ENCODE measurements at places on chromosomes 2 and 18. TPM values are rescaled to one million over a fixed set of nuclear protein-coding genes. Genes with fewer than 3 reads are reported as not detected.

PTCD3 gene
- total RNA-seq: 86.1 TPM

GRB14 gene
- not detected for total RNA-seq

KIF1A gene
- not detected for total RNA-seq

B3GNT7 gene
- total RNA-seq: not detected

SLC19A3 gene
- not detected for total RNA-seq

SP140 gene
- 2.2 TPM for total RNA-seq

GRCh38 chr2:56624181-56624580 lies 440.4 kb downstream of the CCDC85A start:
- DNase-seq: no peak
- H3K4me1 ChIP-seq: no peaks in the 10 kb centered on the region
- H3K4me3 ChIP-seq: no peak overlapping the region
- no peaks in the 10 kb centered on the region for H3K27me3 ChIP-seq
- no peak overlapping the region for H3K27ac ChIP-seq
- no peaks in the 10 kb centered on the region for H3K36me3 ChIP-seq

DNA sequence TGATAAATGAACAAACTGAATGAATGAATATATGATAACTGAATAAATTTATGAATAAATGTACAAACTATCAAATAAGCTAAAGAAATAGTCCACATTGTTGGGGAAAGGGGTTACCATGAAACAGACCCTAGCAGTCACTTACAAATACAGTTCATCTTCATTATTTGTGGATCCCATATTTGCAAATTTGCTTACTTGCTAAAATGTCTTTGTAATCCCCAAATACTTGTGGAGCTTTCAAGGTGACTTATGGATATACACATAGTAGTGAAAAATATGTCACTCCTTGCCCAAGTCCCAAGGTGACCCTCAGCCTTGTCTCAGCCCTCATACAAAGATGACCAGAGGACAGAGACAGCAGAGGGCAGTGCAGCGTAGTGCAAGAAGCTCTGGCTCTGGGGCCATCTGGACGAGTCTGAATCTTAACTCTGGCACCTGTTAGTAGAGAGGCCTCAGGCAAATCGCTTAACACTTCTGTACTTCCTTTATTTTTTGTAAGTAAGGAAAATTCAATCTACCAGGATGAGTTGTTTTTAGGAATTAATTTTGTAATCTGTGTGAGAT lies 3.1 kb downstream of the PAIP2B start:
- H3K27ac ChIP-seq: no peak overlapping the region
- peaks cover 15% of the 10 kb centered on the region for H3K27me3 ChIP-seq
- no peaks in the 10 kb centered on the region for H3K36me3 ChIP-seq
- peaks cover 12% of the 10 kb centered on the region for H3K4me1 ChIP-seq
- DNase-seq: no peak

DNA sequence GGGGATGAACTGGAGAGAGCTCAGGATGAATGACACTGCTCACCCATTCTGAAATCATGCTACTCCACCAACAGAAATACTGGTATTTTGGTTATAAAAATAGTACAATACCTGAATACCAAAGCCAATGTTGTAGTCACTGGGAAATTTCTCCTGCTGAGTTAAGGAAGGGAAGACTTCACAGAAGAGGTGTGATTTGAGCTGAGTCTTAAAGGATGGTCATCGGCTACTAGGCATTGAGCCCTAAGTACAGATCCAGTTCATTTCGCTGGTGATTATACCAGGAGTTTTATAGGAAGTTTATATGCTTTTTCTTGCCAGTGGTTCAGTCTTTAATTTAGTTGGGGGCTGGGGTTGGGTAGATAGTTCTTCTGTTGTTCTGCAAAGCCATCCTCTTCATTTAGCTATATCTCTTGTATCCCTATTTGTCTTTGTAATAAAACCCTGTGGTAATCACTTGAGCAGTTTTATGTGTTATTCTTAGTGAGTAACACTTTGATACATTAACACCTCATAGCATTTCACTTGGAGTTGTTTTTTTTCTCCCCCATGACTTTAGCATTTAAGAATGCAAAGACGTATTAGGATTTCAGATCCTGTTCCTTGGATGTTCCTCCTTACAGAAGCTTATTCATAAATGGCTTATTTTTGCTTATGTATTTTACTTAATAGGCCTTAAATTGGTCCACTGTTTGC lies 239.9 kb upstream of the FOSL2 start:
- no peak for DNase-seq
- H3K36me3 ChIP-seq: no peaks in the 10 kb centered on the region
- no peak overlapping the region for H3K27ac ChIP-seq
- H3K27me3 ChIP-seq: no peaks in the 10 kb centered on the region
- H3K4me3 ChIP-seq: no peak overlapping the region

DNA sequence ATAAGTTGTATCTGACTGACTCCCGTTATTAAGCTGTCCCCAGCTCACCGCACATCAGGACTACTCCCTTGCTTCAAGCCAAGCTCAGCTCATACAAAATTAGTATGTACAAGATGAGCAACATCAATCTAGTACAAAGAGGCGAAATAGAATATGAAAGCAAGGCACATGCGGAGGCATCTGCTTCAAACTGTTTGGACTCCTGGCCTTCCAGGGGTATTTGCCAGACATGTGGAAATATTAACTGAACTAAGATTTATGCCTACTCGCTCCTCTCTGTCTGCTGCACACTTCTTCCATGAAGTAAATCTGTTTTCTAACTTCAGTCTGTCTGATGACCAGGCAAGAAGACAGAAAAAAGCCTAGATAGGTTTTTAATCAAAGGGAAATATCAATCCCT lies 499.8 kb downstream of the PID1 start:
- no peaks in the 10 kb centered on the region for H3K36me3 ChIP-seq
- H3K27ac ChIP-seq: no peak overlapping the region
- no peak for DNase-seq
- H3K4me3 ChIP-seq: no peak overlapping the region
- H3K4me1 ChIP-seq: no peaks in the 10 kb centered on the region
- H3K27me3 ChIP-seq: no peaks in the 10 kb centered on the region

DNA sequence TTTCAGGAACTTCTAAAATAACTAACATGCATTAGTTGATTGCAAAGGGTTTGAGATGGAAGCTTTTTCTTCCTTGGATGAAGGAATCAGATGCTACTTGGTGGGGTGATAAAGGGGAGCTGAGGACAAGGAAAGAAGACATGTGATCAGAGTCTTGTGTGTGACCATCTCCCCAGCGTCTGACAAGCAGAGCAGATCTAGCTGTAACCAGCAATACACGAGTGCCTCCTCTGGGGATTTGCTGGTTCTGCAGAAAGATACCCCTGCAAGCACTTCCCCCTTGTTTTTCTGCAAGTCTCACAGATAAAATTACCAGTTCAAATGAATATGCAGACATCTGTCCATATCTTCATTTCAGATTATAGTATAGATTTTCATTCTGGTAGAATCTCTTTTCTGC lies 2.7 kb downstream of the CDH7 start:
- H3K4me1 ChIP-seq: no peaks in the 10 kb centered on the region
- no peak for DNase-seq
- H3K36me3 ChIP-seq: no peaks in the 10 kb centered on the region
- H3K27ac ChIP-seq: no peak overlapping the region
- H3K4me3 ChIP-seq: no peak overlapping the region

- DNase-seq: no peak
- H3K27ac ChIP-seq: no peak overlapping the region
- no peaks in the 10 kb centered on the region for H3K27me3 ChIP-seq
- no peaks in the 10 kb centered on the region for H3K36me3 ChIP-seq
Observed at GRCh38 chr2:67564626-67565025, 167.5 kb downstream of the ETAA1 start.

DNA sequence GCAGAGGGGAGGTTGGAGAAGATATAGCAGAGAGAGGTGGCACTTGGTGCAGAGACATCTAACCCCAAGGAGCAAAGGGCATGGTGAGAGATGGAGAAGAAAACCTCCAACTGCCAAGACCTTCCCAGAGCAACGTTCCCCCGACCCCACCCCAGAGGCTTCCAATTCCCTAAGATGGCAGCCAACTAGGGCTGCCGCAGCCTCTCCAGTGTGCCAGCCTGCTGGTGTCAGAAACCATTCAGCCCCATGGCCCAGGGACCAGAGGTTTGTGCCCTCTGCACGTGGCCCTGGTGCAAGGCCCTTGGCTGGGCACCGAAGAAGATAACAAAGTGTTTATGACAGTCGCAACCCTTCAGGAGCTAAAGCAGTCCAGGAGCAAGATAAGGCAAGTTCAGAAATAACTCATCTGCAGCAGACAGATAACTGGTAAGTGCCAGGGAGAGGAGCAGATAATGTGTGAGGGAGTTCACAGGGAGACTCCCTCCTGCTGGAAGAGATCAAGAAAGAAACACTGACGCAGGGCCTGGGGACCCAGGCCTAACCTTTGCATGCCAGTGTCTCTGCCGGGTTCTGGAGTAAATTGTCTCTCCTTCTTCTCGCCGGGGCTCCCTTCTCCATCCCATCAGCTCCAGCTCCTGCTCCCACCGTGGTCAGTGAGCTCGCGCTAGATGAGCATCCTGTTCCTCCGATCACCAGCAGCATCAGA lies 66.1 kb upstream of the ID2 start:
- no peaks in the 10 kb centered on the region for H3K4me1 ChIP-seq
- no peaks in the 10 kb centered on the region for H3K36me3 ChIP-seq
- no peaks in the 10 kb centered on the region for H3K27me3 ChIP-seq
- no peak overlapping the region for H3K27ac ChIP-seq
- H3K4me3 ChIP-seq: no peak overlapping the region
- DNase-seq: no peak

DNA sequence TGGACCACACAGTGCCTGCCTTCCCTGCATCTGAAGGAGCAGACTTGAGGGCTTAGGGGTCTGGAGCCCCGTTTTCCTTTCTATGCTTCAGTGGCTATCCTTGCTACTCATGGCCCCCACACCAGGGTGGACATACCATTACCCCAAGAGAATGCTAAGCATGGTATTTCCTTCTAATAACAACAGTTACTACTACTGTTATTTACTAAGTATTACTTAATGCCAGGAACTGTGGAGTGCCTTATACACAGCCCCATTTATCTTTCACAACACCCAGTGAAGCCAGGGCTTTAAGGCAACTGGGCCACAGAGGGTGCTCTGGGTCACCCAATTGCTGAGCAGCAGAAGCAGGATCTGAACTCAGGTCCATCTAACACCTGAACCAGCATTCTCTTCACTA lies 5.8 kb upstream of the PAX8 start:
- peak overlapping the region; percentile 98 for H3K27ac ChIP-seq
- H3K4me3 ChIP-seq: no peak overlapping the region
- H3K4me1 ChIP-seq: peaks cover 52% of the 10 kb centered on the region

- H3K4me3 ChIP-seq: no peak overlapping the region
- H3K36me3 ChIP-seq: no peaks in the 10 kb centered on the region
- peaks cover 32% of the 10 kb centered on the region for H3K4me1 ChIP-seq
- peak overlapping the region; percentile 95 for H3K27ac ChIP-seq
- H3K27me3 ChIP-seq: no peaks in the 10 kb centered on the region
Observed at GRCh38 chr2:237500681-237501424, 13.8 kb downstream of the MLPH start.

GRCh38 chr2:238077292-238077691 lies 16.5 kb downstream of the SCLY start:
- peaks cover 15% of the 10 kb centered on the region for H3K36me3 ChIP-seq
- H3K27ac ChIP-seq: no peak overlapping the region
- no peak for DNase-seq
- H3K4me3 ChIP-seq: no peak overlapping the region

DNA sequence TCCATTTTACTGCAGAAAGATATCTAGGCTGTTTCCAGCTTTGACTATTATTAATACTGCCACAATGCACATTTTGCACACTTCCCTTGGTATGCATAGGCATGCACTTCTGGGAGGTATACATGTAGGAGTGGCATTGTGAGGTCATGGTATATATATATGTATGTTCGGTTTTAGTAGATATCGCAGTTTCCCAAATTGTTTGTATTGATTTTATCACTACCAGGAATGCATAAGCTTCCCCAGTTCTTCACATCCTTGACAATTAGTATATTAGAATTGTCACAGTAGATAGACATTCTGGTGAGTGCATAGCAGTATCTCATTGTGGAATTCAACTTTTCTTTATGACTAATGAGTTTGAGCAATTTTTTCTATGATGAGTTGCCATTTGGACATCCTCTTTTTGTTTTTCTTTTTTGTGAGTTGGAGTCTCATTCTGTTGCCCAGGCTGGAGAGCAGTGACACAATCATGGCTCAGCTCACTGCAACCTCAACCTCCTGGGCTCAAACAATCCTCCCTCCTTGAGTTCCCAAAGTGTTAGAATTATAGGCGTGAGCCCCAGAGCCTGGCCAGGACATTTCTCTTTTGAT lies 4.2 kb upstream of the GRB14 start:
- H3K27ac ChIP-seq: no peak overlapping the region
- H3K4me3 ChIP-seq: no peak overlapping the region
- H3K4me1 ChIP-seq: peaks cover 4% of the 10 kb centered on the region
- peak; percentile 3 for DNase-seq

- no peak for DNase-seq
- H3K4me1 ChIP-seq: no peaks in the 10 kb centered on the region
- H3K27ac ChIP-seq: no peak overlapping the region
- no peaks in the 10 kb centered on the region for H3K36me3 ChIP-seq
- H3K4me3 ChIP-seq: no peak overlapping the region
Observed at GRCh38 chr2:1514391-1515072, 101.3 kb downstream of the TPO start.

DNA sequence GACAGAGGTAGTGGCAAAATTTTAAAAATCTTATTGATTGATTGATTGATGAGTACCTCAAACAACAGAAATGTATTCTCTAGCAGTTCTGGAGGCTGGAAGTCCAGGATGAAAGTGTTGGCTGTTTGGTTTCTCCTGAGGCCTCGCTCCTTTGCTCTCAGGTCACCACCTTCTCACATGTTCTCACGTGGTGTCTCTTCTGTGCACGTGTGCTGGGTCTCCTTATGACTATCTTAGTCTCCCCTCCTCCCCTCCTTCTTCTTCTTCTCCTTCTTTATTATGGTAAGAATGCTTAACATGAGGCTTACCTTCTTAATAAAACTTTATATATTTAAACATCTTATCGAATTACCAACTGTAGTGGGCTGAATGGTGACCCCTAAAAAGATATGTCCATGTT lies 446.0 kb upstream of the SPHKAP start:
- H3K27me3 ChIP-seq: no peaks in the 10 kb centered on the region
- H3K4me3 ChIP-seq: no peak overlapping the region
- DNase-seq: no peak
- H3K4me1 ChIP-seq: no peaks in the 10 kb centered on the region
- H3K36me3 ChIP-seq: no peaks in the 10 kb centered on the region
- H3K27ac ChIP-seq: no peak overlapping the region

GRCh38 chr18:46148810-46149209 lies 44.6 kb downstream of the HAUS1 start:
- H3K27me3 ChIP-seq: no peaks in the 10 kb centered on the region
- DNase-seq: peak; percentile 54
- no peak overlapping the region for H3K27ac ChIP-seq
- no peaks in the 10 kb centered on the region for H3K36me3 ChIP-seq

GRCh38 chr2:45681675-45682074 lies 30.2 kb downstream of the PRKCE start:
- H3K27ac ChIP-seq: no peak overlapping the region
- H3K4me3 ChIP-seq: no peak overlapping the region
- peaks cover 9% of the 10 kb centered on the region for H3K4me1 ChIP-seq

All from SJSA1 (cell line).